ENCODE measurements at places on chromosomes 7 and 10.
A peak's percentile ranks its signal among the peaks of the same experiment; 100 is the strongest.

DNA sequence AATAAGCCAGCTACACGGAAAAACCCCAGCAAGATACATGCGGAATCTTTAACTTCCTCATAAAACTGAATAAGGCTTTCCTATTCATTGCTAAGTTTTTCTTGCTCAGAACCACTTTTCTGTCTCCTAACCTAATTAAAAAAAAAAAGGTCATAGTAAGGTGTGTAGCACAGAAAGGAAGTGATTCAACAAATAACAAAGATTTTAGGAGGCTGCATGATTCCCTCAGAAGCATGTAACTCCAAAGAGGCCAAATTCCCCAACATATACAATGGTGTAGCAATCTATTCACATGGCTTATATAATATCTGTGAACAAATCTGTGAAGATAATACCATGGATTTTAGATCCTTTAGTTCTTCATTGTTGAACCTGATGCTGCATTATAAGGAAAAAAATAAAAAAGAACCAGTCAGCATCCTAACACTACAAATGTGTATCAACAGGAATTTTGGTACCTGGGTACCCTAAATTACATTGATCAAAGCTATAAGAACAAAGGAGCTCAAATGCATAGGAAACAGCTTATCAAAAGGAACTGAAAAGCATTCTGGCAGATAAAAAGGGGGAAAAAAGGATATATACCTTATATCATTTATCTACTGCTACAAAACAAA is 63.8 kb downstream of the IMMP2L start:
- DNase-seq, result no peak

GRCh38 chr7:147492606-147493005 is 1098.0 kb upstream of the C7orf33 start:
- DNase-seq, result no peak

DNA sequence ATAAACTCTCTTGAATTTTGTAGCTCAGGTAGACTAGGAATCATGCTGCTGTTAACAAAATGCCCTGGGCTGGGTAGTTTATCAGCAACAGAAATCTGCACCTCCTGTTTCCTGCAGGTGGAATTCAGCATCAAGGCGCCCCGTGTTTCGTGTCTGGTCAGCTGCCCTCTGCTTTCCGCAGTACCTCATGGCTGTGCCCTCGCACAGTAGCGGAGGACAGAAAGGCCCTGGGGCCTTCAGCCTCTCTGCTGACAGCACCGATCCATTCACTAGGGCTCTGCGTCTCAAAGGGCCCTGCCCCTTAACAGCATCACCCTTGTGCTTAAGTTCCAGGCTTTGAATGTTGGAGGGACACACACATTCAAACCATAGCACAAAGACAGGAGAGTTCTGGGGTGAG is 90.0 kb downstream of the DYNC2I1 start:
- no peak for DNase-seq

DNA sequence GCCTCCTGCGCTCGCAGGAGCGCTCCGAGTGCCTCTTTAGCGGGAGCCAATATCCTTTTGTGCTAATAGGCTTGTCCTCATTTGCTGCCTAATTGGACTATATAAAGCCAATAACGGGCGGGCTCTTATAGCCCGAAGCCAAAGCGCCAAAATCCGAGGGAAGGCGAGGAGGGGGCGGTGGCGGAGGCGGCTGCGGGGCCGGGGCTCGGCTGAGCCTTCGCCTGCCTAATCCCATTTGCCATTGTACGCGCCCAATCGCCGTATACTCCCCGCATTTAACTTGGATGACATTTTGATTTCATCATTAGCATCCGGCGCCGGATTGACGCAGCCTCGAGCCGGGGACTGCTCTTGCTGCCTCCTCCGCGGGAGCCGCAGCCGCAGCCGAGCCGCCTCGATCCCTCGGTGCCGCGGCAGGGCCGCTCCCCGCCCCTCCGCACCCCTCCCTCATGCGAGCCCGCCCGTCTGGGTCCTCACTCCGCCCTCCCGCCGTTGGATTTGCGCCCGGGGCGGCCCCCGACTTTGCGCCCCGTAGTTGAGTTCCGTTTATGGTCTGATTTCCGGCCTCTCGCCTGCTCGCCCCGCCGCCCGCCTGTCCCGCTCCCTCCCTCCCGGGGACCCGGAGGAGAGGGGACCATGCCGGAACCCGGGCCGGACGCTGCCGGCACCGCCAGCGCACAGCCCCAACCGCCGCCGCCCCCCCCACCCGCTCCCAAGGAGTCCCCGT is at the start of gene HMX3:
HMX3 (plus strand) TSS at position 556 of the 727 bp plus-strand sequence; CDS start at position 637, 81 bp downstream.
- DNase-seq, result peak; percentile 37

GRCh38 chr10:113007343-113007771 is 57.3 kb downstream of the TCF7L2 start:
- no peak for DNase-seq

DNA sequence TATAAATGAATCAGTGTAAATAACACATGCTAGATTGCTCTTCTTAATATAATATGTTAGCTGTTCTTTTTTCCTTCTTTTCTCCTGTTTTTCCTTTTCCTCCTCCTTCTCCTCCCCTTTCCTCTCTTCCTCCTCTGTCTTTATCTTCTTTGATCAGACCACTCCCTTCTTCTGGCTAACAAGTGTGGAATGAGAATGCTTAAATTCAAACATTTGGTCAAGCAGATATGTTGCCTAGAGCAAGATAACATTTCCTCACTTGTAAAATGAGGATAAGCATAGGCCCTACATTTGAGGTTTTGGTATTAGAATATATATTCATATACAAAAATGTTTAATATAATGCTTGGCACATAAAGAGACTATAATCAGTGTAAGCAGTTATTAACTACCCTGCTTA is 299.1 kb downstream of the PCDH15 start:
- no peak for DNase-seq

DNA sequence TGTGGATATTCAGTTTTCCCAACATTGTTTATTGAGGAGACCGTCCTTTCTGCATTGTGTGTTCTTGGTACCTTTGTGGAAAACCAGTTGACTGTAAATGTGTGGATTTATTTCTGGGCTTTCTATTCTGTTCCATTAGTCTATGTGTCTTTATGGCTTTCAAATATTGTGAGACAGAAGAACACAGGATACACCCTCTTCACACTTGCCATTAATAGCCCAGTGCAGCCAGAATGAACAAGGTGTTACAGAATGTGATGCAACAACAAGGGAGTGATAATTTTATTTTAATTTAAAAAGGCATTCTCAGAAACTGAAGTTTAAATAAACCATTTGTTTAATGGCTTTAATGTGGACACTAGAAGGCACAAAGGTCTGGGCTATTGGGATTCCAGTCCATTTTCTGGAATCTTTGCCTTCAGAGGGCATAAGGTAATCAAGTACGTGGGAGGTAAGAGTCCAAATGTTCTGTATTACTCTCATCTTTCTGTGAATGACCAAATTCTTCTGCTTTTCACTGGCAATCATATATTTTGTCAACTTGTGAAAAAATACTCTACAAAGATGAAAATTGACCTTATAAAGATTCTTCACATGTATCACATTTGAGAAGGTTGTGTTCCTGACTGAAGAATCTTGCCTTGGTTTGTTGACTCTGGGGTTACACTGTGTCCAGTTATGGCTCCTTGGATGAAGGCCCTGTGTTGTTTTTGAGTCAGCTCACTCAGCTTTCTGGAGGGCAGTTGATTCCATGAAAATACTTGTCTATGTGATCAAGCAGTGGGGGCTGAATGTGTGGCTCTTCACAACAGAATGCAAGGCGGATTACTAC is 962.7 kb downstream of the LRMDA start:
- no peak for DNase-seq

- no peak for DNase-seq
Measured at GRCh38 chr7:142440219-142440905, 182.5 kb upstream of the PRSS58 start.

- DNase-seq, result no peak
Measured at GRCh38 chr7:33024189-33024757, 38.3 kb downstream of the NT5C3A start.
